Myocyte (in vitro differentiated cells): ENCODE measurements at places on chromosomes 1 and 21. TPM values are rescaled to one million over a fixed set of nuclear protein-coding genes. Genes with fewer than 3 reads are reported as not detected.

DNA sequence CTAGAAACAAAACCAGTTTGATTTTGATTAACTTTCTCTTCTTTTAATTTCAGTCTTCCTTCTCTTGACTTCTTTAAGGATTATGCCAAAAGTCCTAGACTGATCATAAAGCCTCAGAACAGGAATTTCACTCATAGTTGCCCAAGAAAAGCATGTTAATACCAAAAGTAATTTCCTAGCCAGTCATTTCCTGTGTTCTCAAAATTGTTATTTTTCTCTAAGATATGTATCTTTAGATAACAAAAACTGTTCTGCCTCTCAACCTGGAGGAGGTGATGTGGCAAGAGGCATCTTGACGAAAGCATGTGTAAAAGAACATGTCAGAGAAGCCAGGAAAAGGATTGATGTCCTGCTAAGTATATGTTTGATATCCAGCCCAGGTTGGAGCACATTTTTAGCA lies 78.0 kb upstream of the IPO9 start:
- no peak for DNase-seq

RAB42 gene
- total RNA-seq: 1.2 and 2.0 TPM in 2 replicates

GRCh38 chr1:167364826-167365225 lies 144.1 kb downstream of the POU2F1 start:
- no peak for DNase-seq

EXO5 gene
- total RNA-seq: 4.8 and 9.5 TPM in 2 replicates

DNA sequence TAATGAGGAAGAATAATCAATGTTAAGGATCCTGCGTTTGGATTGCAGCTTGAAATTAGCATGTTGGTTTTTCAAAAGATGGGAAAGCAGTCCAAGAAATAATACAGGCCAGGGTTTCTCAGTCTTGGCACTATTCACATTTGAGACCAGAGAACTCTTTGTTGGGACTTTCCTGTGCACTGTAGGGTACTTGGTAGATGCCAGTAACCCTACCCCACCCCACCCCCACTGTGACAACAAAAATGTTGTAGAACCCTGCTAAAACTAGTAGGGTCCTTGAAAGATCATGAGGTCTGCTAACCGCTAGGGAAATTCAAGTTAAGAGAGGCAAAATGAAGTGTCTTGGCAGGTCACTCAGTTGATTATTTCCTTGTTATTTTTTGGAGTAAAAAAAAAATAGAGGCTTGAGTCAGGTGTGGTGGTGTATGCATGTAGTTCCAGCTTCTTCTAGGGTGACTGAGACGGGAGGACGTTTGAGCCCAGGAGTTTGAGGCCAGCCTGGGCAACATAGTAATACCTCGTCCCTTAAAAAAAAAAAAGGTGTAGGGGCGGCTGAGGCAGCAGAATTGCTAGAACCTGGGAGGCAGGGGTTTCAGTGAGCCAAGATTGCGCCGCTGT lies 53.3 kb downstream of the SPEN start:
- DNase-seq: no peak

- DNase-seq: no peak
These were observed 32.0 kb upstream of the SLC30A1 start for GRCh38 chr1:211610779-211611556.

GRCh38 chr21:44089001-44089911 lies 17.9 kb upstream of the PWP2 start:
- no peak for DNase-seq

TSPEAR gene
- total RNA-seq: not detected in 2 replicates
